ENCODE measurements at places on chromosomes 7 and 10.

- DNase-seq: no peak
These were observed 95.0 kb downstream of the GRB10 start for GRCh38 chr7:50687575-50688225.

GRCh38 chr7:127290116-127290655 is 37.4 kb upstream of the GRM8 start:
- DNase-seq: no peak

GRCh38 chr7:43629857-43630256 is 46.9 kb downstream of the STK17A start:
- DNase-seq: no peak

DNA sequence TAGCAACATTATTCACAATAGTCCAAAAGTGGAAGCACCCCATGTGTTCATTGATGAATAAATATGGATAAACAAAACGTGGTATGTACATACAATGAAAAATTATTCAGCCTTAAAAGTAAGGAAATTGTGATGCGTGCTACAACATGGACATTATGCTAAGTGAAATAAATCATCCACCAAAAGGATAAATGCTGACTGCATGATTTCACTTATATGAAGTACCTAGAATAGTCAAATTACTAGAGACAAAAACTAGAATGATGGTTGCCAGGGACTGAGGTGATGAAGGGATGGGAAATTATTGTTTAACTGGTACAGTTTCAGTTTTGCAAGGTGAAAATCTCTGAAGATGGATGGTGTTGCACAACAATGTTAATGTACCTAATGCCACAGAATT is 56.6 kb downstream of the THSD7A start:
- DNase-seq: no peak

All from esophagus squamous epithelium (tissue), 5 donors.